NCI-H2029 treated with DMSO at 0.1 percent for 48 hours (cell line): ENCODE measurements at places on chromosomes 1 and 21.

- no peak for DNase-seq
Measured at GRCh38 chr1:226697151-226697928, 41.7 kb downstream of the ITPKB start.

- no peak for DNase-seq
Measured at GRCh38 chr1:6588128-6588892, 8.5 kb downstream of the ZBTB48 start.

- DNase-seq: peak; percentile 35
Measured at GRCh38 chr1:160101037-160101716, 2.8 kb upstream of the IGSF8 start.

DNA sequence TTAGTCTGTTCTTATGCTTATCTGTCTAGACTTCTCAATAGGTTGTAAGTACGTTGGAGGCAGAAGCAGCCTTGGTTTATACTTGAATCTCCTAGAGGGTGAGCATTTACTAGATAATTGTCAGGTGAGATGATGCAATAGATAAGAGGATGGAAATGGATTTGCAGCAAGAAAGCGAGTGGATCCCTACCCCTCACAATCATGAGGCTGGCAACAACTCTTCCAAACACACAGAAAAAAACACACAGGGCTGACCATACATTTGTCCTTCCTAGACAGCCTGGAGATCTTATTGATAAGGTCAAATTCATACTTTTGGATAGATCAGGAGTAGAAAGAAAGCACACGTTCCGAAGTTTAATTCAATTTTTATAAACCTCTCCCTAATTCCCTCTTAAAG lies 481.4 kb upstream of the CAMK1G start:
- DNase-seq: no peak

GRCh38 chr1:115090540-115090939 lies 1.2 kb upstream of the TSPAN2 start:
- no peak for DNase-seq

DNA sequence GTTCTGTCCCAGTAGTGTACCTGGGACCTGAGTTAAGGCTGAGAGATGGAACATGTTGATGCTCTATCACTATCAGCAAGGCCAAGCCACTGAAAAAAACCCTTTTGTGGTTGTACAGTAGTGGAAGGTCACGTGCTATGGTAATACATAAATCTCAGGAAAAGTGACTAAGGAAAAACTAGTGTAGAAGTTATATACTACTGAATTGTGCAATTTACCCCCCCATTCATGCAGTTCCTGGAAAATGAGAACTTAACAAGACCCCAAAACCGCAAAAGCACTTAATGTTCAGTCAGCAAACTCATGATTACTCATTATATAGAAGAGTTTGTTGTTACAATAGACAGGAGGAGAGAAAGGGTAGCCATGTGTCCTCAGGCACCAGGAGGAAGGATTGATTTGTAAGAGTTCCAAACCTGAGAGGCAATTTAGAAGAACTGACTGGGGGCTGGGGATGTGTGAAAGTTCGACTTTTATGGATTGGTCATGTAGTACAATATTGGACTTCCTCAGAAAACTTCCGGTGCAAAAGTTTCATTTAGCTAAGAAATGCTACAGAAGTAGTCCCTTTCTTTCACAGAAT lies 91.6 kb downstream of the RGL1 start:
- DNase-seq: no peak

GRCh38 chr1:157442065-157442464 lies 110.2 kb downstream of the FCRL5 start:
- no peak for DNase-seq

GRCh38 chr1:151854658-151855057 lies 1.1 kb upstream of the THEM5 start:
- no peak for DNase-seq

GRCh38 chr1:152976688-152977087 lies 6.2 kb downstream of the SPRR4 start:
- DNase-seq: no peak

GRCh38 chr1:66371233-66372005 lies 162.5 kb upstream of the SGIP1 start:
- DNase-seq: no peak

GRCh38 chr1:15188678-15189077 lies 35.1 kb downstream of the TMEM51 start:
- no peak for DNase-seq
